A673 (cell line): ENCODE measurements at places on chromosomes 7 and 10. TPM values are rescaled to one million over a fixed set of nuclear protein-coding genes. Genes with fewer than 3 reads are reported as not detected.

CTAGE15 gene
- not detected in 2 replicates for total RNA-seq

RTKN2 gene
- 21.9 and 22.3 TPM in 2 replicates for total RNA-seq

CPA2 gene
- total RNA-seq = 0.26 and 0.43 TPM in 2 replicates

STK31 gene
- total RNA-seq = 0.34 and 0.39 TPM in 2 replicates

GIMAP4 gene
- not detected in 2 replicates for total RNA-seq

EIF5AL1 gene
- 2.7 and 3.1 TPM in 2 replicates for total RNA-seq

- no peak overlapping the region for H3K27ac ChIP-seq
- no peaks in the 10 kb centered on the region for H3K4me1 ChIP-seq
- no peaks in the 10 kb centered on the region for H3K36me3 ChIP-seq
- no peak for DNase-seq
These were observed 309.1 kb downstream of the LRMDA start for GRCh38 chr10:75740541-75740940.

GRCh38 chr10:49335364-49335972 is 36.5 kb downstream of the C10orf71 start:
- no peaks in the 10 kb centered on the region for H3K4me1 ChIP-seq
- DNase-seq = no peak
- no peak overlapping the region for H3K4me3 ChIP-seq
- H3K27me3 ChIP-seq = peaks cover 7% of the 10 kb centered on the region

GRCh38 chr7:131151034-131151433 is 176.6 kb upstream of the MKLN1 start:
- peaks cover 19% of the 10 kb centered on the region for H3K4me1 ChIP-seq
- H3K4me3 ChIP-seq = no peak overlapping the region
- DNase-seq = no peak
- H3K27ac ChIP-seq = no peak overlapping the region
- no peaks in the 10 kb centered on the region for H3K27me3 ChIP-seq
- H3K36me3 ChIP-seq = no peaks in the 10 kb centered on the region

DNA sequence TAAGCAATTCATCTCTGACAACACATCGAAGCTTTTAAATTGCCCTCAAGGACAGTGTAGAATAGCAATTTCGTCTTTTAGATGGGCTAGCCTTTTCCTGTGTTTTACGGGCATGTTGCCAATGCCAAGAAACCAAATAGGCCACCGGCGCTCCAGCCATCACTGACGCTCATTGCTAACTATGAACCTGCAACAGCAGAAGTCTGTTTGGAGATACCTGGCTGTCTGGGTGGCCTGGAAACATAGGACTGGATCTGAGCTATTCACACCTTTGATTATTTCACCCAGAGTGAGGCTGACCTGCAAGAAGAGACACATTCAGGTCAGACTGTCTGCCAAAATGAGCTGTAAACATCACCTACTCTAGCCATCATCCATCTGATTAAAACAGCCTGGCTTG is 12.0 kb downstream of the KPNA7 start:
- no peak for DNase-seq
- no peaks in the 10 kb centered on the region for H3K36me3 ChIP-seq
- no peaks in the 10 kb centered on the region for H3K27me3 ChIP-seq
- H3K4me1 ChIP-seq = no peaks in the 10 kb centered on the region
- no peak overlapping the region for H3K27ac ChIP-seq

DNA sequence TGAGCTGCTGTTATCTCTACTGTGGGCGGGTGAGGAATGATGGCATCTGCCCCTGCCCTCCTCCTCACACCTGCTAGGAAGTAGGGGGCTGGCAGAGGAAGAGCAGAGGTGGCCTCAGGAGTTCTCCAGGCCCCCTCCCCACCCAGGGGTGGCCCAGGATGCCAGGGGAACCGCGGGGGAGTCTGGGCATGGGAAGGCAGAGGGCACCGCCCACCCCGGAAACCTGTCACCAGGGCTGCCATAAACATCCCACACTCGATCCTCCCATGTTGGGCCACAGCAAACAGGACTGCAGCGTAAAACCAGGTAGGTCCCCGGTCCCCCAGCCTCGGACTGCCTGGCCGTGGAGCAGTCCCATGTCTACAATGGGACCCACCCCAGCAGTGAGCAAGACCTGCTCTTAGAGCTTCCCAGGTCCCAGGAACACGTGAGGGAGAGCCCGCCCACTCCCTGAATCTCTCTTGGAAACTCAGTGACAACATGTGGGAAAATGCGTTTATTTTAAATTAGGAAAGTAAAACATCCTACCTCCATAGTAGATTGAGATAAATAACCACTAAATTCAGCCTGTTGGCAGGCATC is 23.4 kb downstream of the EBF3 start:
- no peak overlapping the region for H3K27ac ChIP-seq
- H3K4me3 ChIP-seq = no peak overlapping the region
- H3K4me1 ChIP-seq = peaks cover 6% of the 10 kb centered on the region
- no peak for DNase-seq
- no peaks in the 10 kb centered on the region for H3K27me3 ChIP-seq

- H3K4me3 ChIP-seq = no peak overlapping the region
- DNase-seq = no peak
- peaks cover 4% of the 10 kb centered on the region for H3K27me3 ChIP-seq
- no peaks in the 10 kb centered on the region for H3K36me3 ChIP-seq
- no peak overlapping the region for H3K27ac ChIP-seq
These were observed 33.9 kb downstream of the FAM107B start for GRCh38 chr10:14740684-14741247.

DNA sequence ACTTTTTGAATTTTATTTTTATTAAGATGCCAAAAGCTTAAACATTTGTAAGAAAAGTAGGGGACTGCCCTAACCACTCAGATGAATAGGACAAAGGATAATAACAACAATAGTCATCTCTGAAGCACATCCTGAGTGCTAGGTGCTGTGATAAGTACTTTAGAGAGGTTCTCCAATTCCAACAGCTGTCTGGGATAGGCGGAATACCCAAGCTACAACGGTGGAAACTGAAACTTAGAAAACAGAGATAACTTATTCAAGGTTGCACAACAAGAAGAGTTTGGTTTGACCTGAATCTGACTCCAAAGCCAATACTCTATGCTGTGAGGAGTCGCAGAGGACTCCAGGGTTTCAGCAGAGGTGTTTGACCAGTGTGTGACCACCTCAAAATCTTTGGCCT is 2.0 kb downstream of the RTKN2 start:
- no peak for DNase-seq
- peak overlapping the region; percentile 91 for H3K4me3 ChIP-seq
- peaks cover 37% of the 10 kb centered on the region for H3K4me1 ChIP-seq
- H3K36me3 ChIP-seq = peaks cover 14% of the 10 kb centered on the region
- H3K27me3 ChIP-seq = no peaks in the 10 kb centered on the region
- no peak overlapping the region for H3K27ac ChIP-seq

DNA sequence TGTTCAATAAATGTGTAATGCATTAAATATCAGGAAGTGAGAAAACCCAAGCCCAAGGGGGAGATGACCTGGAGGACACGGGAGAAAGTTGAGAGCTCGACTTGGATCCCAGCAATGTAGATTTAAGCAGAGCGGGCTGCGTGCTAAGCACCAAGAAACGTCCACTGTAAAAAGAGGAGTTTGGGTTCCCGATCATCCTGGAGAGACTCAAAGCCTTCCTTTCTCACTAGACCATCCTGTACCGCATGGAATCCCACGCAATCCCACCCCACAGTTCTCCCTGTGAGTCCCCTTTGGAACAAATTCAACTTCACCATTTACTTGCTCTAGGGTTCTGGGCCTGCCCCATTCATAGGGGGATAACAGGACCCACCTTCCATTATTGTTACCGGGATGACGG is 2.4 kb downstream of the TRPV6 start:
- H3K4me3 ChIP-seq = no peak overlapping the region
- H3K27ac ChIP-seq = no peak overlapping the region
- H3K36me3 ChIP-seq = no peaks in the 10 kb centered on the region
- H3K27me3 ChIP-seq = peaks cover 30% of the 10 kb centered on the region
- no peak for DNase-seq
- no peaks in the 10 kb centered on the region for H3K4me1 ChIP-seq

DNA sequence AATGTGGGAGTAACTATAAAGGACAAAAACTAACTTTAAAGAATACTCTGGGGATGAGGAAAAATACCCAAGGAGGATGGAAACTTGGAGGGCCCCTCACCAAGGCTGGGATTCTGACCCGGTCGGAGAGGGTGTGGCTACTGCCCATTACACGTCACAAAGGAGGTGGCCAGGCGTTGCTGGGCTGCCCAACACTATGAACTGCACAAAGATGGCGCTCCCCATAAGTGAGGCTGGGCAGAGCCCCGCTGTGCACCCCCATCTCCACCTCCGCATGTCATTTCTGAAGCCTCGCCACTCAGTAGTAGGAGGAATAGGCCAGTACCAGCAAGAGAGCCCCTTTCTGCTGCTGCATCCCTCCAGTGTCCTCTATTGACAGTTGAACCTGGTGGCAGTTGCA is 290.1 kb upstream of the ZNF32 start:
- no peak overlapping the region for H3K27ac ChIP-seq
- no peaks in the 10 kb centered on the region for H3K4me1 ChIP-seq
- no peak overlapping the region for H3K4me3 ChIP-seq

DNA sequence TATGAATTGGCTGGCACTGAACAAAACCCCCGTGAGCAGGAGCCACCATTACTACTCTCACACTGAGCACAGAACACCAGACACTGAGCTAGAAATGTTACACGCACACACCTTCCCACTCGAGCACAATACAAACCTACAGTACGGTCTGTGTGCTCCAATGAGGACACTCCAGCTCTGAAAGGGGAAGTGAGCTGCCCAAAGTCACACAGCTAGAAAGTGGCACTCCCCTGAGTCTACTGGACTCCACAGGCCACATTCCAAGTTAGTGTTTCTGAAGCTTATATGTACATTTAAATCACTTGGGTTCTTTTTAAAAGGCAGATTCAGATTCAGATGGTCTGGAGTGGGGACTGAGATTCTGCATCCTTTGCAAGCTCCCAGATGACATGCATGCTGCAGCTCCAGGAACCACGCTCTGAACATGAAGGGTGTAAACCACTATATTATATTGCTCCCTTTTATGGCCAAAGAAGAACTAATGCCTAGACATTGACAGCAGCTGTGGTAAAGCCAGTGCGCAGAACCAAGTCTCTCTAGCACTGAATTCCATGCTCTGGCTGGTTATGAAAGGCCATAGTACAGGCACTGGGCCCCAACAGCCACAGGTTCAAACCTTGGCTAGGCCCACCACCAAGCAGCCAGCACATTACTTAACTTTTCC is 77.1 kb downstream of the FRMPD2 start:
- H3K36me3 ChIP-seq = no peaks in the 10 kb centered on the region
- no peaks in the 10 kb centered on the region for H3K27me3 ChIP-seq
- H3K27ac ChIP-seq = no peak overlapping the region
- no peak overlapping the region for H3K4me3 ChIP-seq
- no peaks in the 10 kb centered on the region for H3K4me1 ChIP-seq
- DNase-seq = no peak

GRCh38 chr10:7378602-7379403 is 32.0 kb downstream of the SFMBT2 start:
- no peaks in the 10 kb centered on the region for H3K36me3 ChIP-seq
- no peak for DNase-seq
- H3K27ac ChIP-seq = no peak overlapping the region
- no peak overlapping the region for H3K4me3 ChIP-seq
- H3K4me1 ChIP-seq = no peaks in the 10 kb centered on the region

DNA sequence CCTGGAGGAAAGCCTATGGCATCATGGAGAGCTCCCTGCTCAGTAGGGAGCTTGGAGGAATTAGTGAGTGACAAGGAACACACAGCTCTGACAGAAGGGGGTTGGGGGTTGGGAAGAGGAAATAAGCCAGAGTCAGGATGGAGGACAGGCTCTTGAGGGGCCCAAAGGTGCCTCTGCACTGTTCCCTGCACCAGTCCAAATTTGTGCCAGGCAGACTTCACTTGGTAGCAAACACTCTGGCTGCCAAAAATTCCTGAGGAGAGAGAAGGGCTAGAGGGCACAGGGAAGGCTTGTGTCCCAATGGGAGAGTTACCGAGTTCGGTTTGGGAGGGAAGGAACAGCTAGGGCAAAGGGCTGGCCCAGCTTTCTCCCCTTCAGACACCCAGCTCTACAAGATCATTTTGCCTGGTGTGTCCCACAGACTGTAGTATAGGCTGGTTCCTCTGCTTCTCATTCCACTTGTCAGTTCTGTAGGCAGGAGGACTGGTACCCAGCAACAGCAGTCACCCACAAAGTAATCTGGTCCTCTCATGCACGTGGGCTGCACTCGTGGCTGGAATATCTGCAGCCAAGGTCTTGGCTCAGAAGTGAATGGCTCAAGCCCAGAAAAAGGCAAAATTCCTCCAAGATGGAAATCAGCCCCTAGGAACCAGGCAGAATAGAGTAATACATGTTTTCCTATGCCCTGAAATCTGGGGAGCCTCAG is 8.0 kb upstream of the KCNIP2 start:
- no peak overlapping the region for H3K27ac ChIP-seq
- no peaks in the 10 kb centered on the region for H3K4me1 ChIP-seq
- H3K27me3 ChIP-seq = no peaks in the 10 kb centered on the region
- DNase-seq = no peak
- H3K36me3 ChIP-seq = no peaks in the 10 kb centered on the region
- no peak overlapping the region for H3K4me3 ChIP-seq

DNA sequence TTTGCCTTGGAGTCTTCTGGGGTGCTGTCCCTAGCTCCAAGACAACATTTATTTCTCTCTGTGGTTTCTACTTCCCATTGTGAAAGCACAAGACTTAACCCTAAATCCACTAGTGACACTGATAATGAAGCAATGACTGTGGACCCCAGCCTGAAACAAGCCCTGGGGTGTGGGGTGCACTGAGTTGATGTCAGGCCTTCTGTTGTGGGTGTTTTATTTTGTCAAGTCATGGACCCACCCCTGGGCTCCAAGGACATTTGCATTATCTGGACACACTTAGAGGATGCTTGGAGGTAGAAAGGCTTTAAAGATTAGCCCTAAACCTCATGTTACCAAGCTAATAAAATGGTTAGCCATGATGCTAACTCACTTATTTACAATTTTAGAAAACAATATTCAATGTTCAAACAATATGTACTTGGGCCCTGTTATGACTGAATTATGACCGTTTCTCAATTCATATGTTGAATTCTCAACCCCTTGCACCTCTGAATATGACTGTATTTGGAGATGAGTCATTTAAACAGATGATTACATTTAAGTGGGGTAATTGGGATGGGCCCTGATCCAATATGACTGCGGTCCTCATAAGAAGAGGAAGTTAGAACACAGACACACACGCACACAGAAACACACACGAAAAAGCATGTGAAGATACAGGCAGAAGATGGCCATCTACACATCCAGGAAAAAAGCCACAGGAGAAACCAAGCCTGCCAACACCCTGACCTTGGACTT is 137.2 kb upstream of the IGFBP3 start:
- no peak overlapping the region for H3K4me3 ChIP-seq
- H3K27me3 ChIP-seq = peaks cover 13% of the 10 kb centered on the region
- no peak overlapping the region for H3K27ac ChIP-seq
- no peaks in the 10 kb centered on the region for H3K36me3 ChIP-seq
- no peaks in the 10 kb centered on the region for H3K4me1 ChIP-seq
- DNase-seq = no peak

DNA sequence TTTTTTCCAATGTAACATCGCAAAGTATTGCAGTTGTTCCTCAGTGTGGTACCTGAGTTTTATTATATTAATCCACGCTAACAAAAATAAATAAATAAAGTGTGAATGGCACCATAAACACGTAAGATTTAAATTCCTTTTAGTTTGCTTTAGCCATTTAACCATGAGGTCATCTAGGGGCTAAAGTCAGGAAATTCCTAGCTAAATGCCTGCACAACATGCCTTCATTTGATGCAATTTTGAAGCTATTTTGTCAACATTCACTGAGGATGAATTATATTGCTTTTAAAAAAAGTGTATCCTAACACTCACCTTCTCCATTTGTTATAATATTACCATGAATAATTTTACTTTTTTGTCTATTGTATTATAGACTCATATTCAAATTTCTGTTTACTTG is 714.4 kb downstream of the GATA3 start:
- H3K36me3 ChIP-seq = no peaks in the 10 kb centered on the region
- no peak for DNase-seq
- no peaks in the 10 kb centered on the region for H3K27me3 ChIP-seq
- no peak overlapping the region for H3K4me3 ChIP-seq

GRCh38 chr7:27068259-27068658 is 27.5 kb downstream of the HOXA1 start:
- H3K36me3 ChIP-seq = no peaks in the 10 kb centered on the region
- no peak overlapping the region for H3K4me3 ChIP-seq
- H3K4me1 ChIP-seq = no peaks in the 10 kb centered on the region
